DMS 273 treated with DMSO at 0.1 percent for 48 hours (cell line): ENCODE measurements at places on chromosomes 6 and 20.

- DNase-seq = no peak
These were observed 88.8 kb downstream of the PCSK2 start for GRCh38 chr20:17315407-17316231.

DNA sequence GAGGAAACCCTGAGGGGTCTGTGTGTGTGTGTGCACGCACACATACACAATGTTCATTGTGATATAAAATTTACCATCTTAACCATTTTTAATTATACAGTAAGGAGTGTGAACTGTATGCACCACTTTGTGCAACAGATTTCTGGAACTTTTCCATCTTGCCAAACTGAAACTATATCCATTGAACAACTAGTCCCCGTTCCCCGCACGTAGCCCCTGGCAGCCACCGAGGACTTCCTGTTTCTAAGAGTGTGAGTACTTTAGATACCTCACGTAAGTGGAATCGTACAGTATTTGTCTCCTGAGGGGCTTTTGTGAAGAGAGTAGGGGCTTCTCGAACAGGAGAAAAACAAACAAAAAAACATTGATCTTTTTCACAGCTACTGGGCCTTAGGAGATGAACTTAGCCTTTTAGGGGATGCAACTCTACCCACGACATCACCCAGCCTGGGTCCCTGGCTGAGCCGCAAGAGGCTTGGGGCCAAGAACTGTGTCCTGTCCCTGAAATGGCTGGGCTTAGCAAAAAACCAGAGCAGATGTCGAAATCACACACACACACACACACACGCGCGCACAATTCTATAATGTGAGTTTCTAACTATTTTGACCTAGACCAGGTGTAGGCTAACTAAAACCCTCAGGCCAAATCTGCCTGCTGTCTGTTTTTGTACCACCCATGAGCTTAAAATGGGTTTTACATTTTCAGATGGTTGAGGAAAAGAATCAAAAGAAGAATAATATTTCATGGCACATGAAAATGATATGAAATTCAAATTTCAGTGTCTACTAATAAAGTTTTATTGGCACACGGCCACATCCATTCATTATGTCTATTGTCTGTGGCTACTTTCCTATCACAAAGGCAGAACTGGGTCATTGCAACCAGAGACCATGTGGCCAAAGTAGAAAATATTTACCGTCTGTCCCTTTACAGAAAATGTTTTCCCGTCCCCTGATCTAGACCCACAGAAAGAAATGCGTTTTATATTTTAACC is 144.2 kb downstream of the EYA2 start:
- DNase-seq = no peak

GRCh38 chr6:170243791-170244291 is 47.0 kb downstream of the DLL1 start:
- DNase-seq = peak; percentile 96

GRCh38 chr20:58550275-58551059 is 35.3 kb upstream of the APCDD1L start:
- DNase-seq = no peak

GRCh38 chr20:45432294-45432693 is 16.4 kb downstream of the PIGT start:
- no peak for DNase-seq

DNA sequence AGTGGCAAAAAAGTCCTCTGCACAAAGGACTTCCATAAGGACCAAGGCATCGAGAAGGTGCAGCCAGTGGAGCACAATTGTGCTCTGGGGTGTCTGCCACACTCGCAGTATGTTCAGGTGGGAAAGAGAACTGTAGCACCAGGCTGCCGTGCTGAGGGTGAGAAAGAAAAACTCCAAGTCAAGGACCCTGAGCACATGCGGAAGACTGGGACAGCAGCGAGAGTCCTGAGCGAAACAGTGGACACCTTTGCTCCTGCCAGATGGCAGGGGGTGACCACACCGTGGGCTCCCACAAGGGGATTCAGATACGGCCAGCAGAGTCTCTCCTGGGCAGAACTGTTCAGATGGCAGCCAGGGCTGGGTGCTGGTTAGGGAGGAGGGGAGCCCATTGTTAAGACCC is 73.6 kb downstream of the POPDC3 start:
- DNase-seq = no peak

- no peak for DNase-seq
These were observed at the start of gene ADAM33 for GRCh38 chr20:3681931-3682781. Gene ADAM33, minus strand, starts transcription at chr20:3682010. Its CDS starts 6 bp downstream, at chr20:3682004.

- DNase-seq = no peak
These were observed 16.2 kb upstream of the TGM2 start for GRCh38 chr20:38181207-38181801.

DNA sequence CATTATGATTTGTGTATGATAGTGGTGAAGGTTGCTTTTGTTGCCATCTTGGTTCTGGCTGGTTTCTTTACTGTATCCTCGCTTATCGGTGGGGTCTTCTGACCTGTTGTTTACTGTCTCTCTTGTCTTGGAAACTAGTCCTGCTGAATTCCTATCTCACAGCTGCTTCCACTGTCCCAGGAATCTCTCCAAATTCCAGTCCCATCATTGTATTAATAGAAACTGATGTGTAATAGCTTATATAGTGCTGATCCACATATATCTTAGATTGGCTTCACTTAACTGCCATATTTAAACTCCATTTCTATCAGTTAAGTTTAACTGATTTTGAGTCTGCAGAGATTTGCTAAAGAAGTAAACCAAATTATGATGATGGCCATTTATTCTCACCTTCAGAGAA is 5.9 kb downstream of the GTF2H5 start:
- DNase-seq = no peak

DNA sequence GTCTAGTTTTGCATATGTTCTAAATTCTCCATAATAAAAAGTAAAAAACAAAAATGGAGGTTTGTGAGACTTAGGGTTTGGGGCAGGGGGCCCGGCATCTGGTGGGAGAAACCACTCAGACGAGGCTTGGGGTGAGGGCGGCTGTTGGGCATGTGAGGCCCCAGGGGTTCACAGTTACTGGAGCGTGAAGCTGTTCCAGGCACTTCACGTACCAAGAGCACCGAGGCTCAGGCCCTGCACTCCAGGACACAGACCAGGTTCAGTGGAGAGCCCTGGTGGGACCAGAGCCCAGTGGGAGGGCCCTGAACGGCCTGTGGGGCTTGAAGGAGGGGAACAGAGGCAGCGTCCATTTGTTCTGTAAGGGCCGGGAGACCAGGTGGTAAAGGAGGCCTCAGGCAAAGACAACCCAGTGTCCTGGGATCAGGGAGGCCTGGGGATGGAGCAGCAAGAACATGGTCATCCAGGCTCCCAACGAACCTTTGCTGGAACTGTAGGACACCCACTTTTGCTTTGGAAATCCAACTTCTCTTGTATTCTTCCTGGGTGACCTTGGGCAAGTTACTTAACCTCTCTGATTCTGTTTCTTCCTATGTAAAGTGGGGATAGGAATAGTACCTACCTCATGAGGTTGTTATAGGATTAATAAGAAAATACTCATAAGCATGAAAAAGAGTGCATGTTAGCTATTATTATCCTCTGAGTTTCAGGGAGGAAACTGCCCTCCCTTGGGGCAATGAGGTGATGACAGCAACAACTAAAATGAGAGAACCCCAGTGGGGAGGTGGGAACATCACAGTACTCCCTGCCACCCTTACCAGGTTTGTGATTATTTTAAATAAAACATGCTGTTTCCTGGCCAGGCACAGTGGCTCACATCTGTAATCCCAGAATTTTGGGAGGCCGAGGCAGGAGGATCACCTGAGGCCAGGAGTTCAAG is 1.1 kb upstream of the FGD2 start:
- DNase-seq = no peak

- DNase-seq = no peak
These were observed 596.0 kb downstream of the EPM2A start for GRCh38 chr6:145139140-145139850.

DNA sequence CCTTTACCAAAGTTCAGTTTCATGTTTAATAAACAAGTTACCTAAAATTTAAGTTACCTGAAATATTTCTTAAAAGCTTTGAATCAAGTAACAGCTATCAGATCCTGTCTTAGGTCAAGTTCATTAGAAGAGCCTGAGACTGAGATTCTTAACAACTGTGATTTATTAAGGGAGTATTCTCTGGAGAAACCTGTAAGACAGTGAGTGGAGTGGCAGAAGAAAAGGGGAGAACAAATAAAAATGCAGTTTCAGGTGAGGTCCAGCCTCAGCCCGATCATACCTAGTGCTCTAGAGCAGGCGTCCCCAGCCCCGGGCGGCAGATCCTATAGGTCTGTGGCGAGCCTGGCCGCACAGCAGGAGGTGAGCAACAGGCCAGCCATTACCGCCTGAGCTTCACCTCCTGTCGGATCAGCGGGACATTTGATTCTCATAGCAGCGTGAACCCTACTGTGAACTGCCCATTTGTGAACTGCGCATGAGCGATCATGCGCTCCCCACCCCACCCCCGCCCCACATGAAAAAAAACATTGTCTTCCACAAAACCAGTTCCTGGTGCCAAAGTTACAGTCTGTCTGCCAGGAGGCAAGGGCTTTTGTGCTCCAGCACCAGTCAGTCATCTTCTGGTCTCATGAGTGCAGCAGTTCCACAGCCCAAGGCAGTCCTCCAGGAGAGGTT is 59.2 kb upstream of the ADGRB3 start:
- DNase-seq = peak; percentile 82

- peak; percentile 47 for DNase-seq
These were observed at the start of gene RBBP9 for GRCh38 chr20:18496740-18497592. Gene RBBP9, minus strand, starts transcription at chr20:18497225. Its CDS starts 58 bp downstream, at chr20:18497167.

DNA sequence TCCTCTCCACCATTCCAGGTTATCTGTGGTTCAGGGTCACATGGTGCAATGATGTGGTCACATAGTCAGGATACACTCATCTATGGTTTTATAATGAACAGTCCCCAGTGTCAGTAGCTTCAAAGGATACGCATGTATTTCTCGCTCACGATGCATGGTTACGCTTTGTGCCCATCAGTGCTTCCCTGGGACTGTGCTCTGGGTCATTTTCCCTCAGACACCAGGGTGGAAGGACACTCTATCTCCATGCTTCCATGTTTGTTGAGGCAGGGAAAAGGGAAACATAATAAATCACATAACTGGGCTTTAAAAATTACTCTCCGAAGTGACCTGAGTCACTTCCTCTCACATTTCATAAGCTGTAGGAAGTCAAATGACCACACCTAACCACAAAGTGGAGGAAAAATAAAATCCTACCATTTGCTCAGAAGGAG is 394.8 kb upstream of the NOX3 start:
- no peak for DNase-seq
